ENCODE measurements at places on chromosomes 16 and 17.
A peak's percentile ranks its signal among the peaks of the same experiment; 100 is the strongest.

DNA sequence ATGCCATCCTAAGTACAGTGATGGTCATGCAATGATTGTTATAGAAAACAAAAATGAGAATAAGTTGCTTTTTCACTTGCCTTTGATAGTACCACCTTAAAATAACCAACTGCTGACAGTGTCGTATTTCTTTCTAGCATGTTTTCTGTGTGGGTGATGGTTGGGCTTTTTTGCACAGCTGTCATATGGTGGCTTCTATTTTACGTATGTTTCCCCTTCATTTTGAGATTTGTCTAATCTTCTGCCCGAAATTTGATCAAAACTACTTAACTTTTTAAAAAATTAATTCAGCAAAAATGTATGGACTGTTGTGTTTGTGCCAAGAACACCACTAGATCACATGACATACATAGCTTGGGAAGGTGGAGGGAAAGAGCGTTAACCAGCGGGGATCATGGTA lies 90.7 kb downstream of the CLEC16A start:
- DNase-seq: no peak

- no peak for DNase-seq
These were observed 452.4 kb upstream of the C16orf82 start for GRCh38 chr16:26614237-26614841.

DNA sequence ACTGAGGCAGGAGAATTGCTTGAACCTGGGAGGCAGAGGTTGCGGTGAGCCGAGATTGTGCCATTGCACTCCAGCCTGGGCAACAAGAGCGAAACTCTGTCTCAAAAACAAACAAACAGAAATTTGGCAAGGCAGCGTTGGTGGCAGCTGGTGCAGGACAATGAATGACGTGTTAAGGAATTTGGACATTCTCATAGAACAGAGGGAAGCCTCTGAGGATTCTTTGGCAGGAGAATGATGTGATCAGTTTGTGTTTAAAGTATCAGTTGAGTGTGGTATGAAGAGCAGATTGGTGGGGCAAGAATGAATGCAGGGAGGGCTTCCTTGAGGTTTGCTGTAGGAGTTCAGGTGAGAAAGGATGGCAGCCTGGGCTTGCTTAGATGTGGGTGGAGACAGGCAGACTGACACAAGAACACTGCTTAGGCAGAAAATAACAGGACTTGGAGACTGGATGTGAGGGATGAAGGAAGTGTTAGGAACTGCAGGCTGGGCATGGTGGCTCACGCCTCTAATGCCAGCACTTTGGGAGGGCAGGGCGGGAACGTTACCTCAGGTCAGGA lies 4.8 kb downstream of the CYB5D2 start:
- no peak for DNase-seq

GRCh38 chr16:70739389-70739788 lies 53.5 kb upstream of the MTSS2 start:
- no peak for DNase-seq

- no peak for DNase-seq
These were observed 15.7 kb downstream of the IL34 start for GRCh38 chr16:70661918-70662641.

DNA sequence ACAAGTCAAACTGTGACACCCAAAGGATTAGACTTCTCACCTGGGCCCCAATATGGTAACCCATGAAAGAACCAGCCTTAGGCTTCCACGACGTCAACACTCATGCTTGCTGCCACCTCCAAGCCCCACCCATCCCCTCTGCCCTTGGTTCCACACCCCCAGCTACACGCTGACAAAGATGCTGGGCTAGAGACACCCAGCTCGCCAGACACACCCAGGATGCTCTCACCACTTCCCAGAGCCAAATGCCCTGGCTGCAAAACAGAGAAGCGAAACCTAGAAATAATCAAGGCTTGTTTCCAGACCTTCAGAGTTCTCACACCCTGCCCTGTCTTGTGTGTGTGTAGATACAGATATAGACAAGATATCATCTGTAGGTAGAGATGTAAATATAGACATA lies 26.0 kb upstream of the ADCY9 start:
- DNase-seq: no peak

DNA sequence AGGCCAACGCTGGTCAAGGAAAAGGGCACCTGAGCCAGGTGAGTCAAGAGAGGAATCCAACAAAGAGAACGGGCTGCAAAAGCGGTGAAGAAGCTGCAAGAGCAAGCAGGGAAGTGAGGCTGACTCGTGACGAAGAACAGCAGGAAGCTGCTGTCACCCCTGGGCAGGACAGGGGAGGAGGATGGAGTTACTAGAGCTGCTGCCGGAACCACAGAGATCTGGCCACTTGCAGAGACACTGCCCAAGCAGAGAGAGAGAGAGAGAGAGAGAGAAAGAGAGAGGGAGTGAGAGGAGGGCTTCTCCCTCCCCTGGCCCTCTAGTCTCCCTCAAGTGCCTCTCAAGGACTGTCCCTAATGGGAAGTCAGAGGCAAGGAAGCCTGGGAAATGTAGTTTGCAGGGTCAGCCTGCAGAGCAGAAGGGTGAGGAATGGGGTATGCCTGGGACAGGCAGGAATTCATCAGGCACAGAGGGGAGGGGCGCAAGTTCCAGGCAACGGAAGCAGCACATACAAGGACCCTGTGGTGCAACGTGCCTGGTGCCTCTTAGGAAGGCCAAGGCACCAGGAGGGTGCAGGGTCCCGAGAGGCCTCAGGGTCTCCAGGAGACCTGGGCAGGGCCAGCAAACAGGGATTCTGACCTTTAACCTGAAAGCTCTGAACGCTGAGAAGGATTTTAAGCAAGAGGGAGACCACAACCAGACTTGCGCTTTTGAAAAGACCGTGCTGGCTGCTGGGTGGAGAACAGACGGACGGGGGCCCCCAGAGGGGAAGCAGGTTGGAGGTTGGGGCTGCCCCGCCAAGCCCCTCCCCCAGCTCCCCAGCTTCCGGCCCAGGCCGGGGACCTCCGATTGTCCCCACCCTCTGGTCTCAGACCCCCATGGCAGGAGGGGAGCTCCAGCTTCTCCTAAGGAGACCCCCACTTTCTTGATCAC lies 45.8 kb upstream of the CIBAR2 start:
- DNase-seq: peak; percentile 59

- peak; percentile 78 for DNase-seq
These were observed 945 bp upstream of the UQCRC2 start for GRCh38 chr16:21952040-21952792.
